ENCODE measurements at places on chromosomes 7 and 10. TPM values are rescaled to one million over a fixed set of nuclear protein-coding genes. Genes with fewer than 3 reads are reported as not detected.

DNA sequence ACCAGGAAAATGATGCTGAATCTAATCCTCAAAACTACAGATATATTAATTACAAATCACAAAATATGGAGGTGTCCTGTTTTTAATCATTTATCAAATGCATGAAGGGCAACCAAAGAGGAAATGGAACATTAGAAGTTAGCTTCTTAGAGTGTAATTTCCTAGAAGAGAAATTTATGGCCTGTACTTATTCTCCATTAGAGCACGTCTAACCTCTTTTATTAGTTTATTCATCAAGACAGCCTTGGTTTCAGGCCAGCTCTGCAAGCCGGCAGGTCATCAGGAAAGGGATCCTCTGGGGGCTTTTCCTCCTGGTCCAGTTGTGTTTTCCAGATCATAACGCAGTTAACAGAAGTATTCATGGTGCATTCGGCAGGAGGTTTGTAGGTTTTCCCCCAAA, 517.6 kb downstream of the KCNMA1 start:
- no peak for DNase-seq

Gene HSPA12A
- 139 TPM for total RNA-seq

Gene LOXL4
- total RNA-seq = 8.2 TPM

Gene SPRN
- 0.13 TPM for total RNA-seq

DNA sequence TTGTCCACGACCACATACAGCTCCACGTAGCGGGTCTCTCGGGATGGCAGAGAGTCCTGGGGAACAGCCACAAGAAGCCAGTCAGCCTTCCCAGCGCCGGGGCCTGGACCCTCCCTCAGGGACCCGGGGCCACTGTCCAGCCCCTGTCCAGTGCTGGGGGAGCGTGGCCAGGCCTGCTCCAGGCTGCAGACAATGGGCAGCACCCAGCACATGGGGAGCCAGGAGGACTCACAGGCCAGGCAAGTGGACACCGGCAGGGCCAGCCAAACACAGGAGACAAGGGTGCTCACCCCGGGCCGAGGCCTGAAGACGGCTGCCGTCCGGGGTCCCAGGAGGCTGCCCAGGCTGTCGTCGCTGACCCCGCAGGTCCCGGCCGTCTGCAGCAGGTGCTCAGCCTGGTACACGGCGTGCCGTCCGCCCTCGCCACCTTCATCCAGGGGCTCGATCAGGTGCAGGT, 3.7 kb downstream of the ADAM8 start:
- no peak for DNase-seq

Measured in sciatic nerve (tissue), 2 donors.